Activated T-cell treated with anti-CD3 and anti-CD28 coated beads for 48 hours (primary cell): ENCODE measurements at places on chromosomes 12 and 14.

- no peak for DNase-seq
Observed at GRCh38 chr14:91098591-91098990, 15.3 kb upstream of the DGLUCY start.

- DNase-seq = peak; percentile 5
Observed at GRCh38 chr12:102702447-102703114, 214.5 kb downstream of the PAH start.

- no peak for DNase-seq
Observed at GRCh38 chr12:66976526-66976925, 292.6 kb upstream of the CAND1 start.

DNA sequence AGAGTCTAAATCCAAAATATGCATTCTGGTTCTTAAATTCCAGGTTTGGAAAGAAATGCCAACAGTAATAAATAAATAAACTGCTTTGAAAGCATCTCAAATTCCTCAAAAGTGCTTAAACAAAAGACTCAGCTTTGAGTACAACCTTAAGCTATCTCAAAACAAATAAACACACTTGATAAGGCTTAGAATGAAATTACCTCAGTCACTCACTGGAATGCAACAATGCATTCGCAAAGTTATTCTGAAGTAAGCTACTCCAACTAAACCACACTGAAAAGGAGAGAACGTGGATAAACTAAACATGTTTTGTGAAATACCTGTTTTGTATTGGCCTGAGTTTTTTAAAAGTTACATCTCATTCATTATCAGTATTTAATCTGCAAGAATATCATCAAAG lies 1.2 kb downstream of the SPTSSA start:
- DNase-seq = no peak

- DNase-seq = no peak
Observed at GRCh38 chr14:51674294-51675002, 22.7 kb downstream of the FRMD6 start.

DNA sequence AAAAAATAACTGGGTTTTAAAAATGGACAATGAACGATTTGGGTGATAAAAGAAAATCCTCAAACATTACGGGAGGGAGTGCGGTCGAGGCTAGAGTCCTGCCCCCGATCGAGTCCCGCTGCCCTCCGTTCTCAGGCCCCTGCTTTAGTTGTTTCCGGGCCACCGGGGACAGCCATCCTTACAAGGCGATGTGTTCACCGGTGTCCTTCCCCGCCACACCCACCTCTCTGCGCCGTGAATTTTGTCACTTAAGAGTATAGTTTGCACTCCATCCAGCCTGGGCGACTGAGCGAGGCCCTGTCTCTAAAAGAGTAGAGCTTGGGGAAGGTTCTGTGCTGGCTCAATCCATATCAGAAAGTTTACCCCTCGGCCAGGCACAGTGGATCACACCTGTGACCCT lies 2.9 kb downstream of the ULK1 start:
- DNase-seq = no peak

- no peak for DNase-seq
Observed at GRCh38 chr12:112239881-112240280, 114.5 kb downstream of the TRAFD1 start.

- DNase-seq = no peak
Observed at GRCh38 chr14:49206828-49207227, 379.4 kb downstream of the RPS29 start.
